Left renal cortex interstitium (tissue), 4 donors: ENCODE measurements at places on chromosomes 7 and 10. TPM values are rescaled to one million over a fixed set of nuclear protein-coding genes. Genes with fewer than 3 reads are reported as not detected.

GRCh38 chr10:83943920-83944319, 195.4 kb upstream of the GHITM start:
- no peak for DNase-seq

TAS2R3 gene
- polyA plus RNA-seq, result 1.0 TPM

DNA sequence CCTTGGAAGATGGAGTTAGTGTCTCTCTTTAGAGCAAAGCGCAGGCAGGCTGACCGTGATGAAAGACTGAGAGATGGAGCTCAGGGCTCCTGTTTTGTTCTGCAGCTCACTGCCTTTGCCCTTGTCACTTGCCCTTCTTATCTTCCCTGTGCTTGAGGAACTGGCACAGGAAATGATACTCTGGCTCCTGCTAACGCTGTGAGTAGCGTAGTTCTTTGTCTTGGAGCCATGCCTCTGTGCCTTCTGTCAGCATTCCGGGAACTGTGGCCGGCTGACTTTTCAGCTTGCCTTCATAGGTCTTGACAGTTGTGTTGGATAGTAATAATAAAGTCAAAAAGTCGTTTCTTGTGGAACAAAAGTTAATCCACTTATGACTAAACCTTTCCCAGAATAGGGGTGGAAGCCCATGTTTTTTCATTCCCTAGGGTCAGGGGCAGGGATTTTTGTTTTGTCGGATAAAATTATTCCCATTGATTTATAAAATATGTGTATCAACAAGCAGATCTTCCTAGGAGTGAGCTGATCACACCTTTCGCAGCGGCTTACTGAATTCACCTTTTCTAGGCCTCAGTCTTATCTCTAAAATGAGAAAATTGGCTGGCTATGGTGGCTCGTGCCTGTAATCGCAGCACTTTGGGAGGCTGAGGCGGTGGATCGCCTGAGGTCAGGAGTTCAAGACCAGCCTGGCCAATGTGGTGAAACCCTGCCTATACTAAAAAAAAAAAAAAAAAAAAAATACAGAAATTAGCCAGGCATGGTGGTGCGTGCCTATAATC, 16.6 kb upstream of the TMEM236 start:
- no peak for DNase-seq

GRCh38 chr7:139693651-139694388, 84.0 kb downstream of the HIPK2 start:
- DNase-seq, result no peak

KLHDC10 gene
- 57.7 TPM for polyA plus RNA-seq
